Central memory CD8-positive, alpha-beta T cell (primary cell): ENCODE measurements at places on chromosomes 16 and 17.

- DNase-seq: no peak
These were observed 627.6 kb downstream of the MAF start for GRCh38 chr16:78972986-78973385.

GRCh38 chr16:1871974-1872635 is at the start of gene MEIOB:
MEIOB (minus strand) TSS chr16:1872164; CDS start chr16:1868175, 3,989 bp downstream.
- no peak for DNase-seq

GRCh38 chr16:58716468-58716867 is 17.6 kb downstream of the GOT2 start:
- no peak for DNase-seq

- no peak for DNase-seq
These were observed 7.7 kb downstream of the METRNL start for GRCh38 chr17:83086907-83087787.

DNA sequence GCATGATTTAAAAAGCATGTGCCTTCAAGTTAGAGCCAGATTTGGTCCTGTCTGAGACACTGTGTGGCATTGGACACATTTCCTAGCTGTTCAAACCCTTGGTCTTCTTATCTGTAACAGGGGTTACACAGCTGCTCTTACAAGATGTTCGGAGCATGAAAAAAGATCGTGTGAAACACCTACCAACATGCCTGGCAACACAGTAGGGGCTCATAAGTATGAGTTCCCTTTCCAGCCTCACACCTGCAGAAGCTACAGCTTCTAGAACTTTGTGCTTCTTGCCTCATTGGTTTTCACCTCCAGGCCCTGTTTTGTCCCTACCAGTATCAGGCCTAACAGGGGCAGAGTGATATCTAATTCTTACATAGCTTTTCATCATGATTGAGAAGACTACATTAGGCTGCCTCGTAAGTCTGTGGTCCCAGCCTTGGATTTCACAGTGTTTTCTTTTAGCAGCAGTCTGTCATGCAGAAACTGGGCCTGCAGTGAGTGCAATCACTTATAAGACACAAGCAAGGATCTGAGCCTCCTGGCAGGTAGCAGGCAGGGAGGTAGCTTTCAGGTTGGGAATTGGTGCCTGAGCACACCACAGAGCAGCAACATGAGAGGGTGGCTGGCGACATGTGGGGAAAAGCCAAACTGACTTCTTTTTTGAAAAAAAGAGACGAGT is 78.8 kb downstream of the CCDC182 start:
- no peak for DNase-seq

DNA sequence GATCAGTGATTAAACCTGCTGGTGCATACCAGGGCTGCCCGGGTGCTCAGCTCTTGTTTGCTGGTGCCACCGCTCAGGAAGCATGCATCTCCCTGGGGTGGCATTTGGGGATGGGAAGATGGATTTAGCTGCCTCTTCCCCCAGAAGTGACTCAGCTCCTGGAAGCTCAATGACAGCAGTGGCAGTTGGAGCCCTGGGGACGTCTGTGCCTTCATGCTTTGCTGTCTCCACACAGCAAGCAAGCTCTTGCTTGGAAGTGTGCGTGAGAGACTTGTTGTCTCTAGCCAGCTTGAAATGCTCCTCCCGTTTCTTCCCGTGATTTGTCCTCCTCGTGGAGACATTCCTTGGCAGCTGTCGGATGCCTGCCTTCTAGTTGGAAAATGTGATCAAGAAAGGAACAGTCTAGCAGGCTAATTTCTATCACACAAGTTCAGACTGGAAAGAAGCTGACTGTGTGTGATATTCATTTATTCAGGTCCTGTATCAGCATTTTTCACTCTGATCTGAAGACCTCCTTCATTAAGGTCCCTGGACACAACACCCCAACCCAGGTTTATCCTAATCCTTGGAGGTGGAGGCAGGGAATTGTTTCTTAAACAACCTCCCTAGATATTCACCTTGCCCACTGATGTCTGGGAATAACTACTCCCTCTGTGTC is 73.0 kb downstream of the BMERB1 start:
- DNase-seq: no peak

GRCh38 chr16:9258423-9259051 is 167.1 kb downstream of the HAPSTR1 start:
- DNase-seq: no peak

- no peak for DNase-seq
These were observed 85.2 kb downstream of the C16orf78 start for GRCh38 chr16:49458656-49459445.

- peak; percentile 22 for DNase-seq
These were observed 11.0 kb downstream of the ACSM3 start for GRCh38 chr16:20774703-20775362.

DNA sequence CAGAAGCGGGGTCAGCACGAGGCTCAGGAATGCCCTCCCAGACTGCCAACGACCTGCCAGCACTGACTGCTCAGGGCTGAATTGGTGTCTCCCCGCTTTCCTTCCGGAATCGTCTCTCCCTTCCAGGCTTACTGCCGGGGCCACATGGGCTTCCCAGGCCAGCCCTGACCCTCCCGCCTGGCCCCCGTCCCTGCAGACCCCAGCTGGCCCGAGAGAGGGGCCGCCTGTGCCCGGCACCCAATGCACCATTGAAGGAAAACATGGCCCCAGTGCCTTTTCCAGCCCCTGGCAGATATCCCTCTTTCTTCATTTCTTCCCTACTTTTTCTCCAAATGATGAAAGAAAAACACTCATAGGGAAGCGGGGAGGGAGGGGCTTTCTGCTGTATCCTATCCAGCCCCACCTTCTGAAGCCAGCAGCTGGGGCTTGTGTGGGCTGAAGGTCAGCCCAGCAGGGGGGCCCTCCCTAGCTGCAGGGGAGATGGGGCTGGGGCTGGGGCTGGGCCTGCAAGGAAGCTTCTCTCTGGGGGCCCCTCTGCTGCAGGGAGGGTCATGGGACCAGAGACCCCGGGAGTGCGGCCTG is 25.9 kb downstream of the ZNF469 start:
- DNase-seq: no peak
